ENCODE measurements at places on chromosomes 3 and 15. TPM values are rescaled to one million over a fixed set of nuclear protein-coding genes. Genes with fewer than 3 reads are reported as not detected.

- H3K4me1 ChIP-seq: peaks cover 11% of the 10 kb centered on the region
- DNase-seq: no peak
- H3K27me3 ChIP-seq: no peaks in the 10 kb centered on the region
- no peak overlapping the region for H3K27ac ChIP-seq
- H3K4me3 ChIP-seq: no peak overlapping the region
- no peaks in the 10 kb centered on the region for H3K36me3 ChIP-seq
Measured at GRCh38 chr3:155890671-155891190, 20.3 kb downstream of the GMPS start.

DNA sequence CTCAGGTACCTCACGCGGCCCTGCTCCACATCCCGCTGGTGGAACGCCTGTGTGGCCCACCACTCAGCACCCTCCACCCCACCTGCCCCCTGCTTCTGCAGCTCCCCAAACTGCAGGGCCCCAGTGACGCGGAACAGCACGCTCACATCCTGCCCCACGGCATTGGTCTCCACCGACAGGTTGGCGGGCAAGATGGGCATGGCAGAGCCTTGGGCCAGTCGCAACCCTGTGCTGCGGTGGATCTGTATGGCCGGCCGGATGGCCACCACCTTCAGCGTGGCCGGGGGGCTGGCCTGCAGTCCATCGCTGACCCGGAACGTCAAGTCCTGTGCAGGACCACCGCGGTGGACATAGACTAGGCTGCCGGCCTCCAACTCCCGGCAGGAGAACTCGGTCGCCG, 23.8 kb downstream of the CSPG4 start:
- H3K36me3 ChIP-seq: no peaks in the 10 kb centered on the region
- no peak overlapping the region for H3K27ac ChIP-seq
- no peak for DNase-seq
- H3K4me1 ChIP-seq: peaks cover 7% of the 10 kb centered on the region
- H3K27me3 ChIP-seq: no peaks in the 10 kb centered on the region
- H3K4me3 ChIP-seq: no peak overlapping the region

The NANOGP8 gene
- 1.0 TPM for total RNA-seq

- no peak overlapping the region for H3K4me3 ChIP-seq
- peaks cover 8% of the 10 kb centered on the region for H3K4me1 ChIP-seq
- H3K27me3 ChIP-seq: no peaks in the 10 kb centered on the region
- H3K27ac ChIP-seq: no peak overlapping the region
- no peaks in the 10 kb centered on the region for H3K36me3 ChIP-seq
Measured at GRCh38 chr3:27681249-27681748, 40.8 kb downstream of the EOMES start.

GRCh38 chr15:25169318-25169717, 214.5 kb downstream of the SNRPN start:
- H3K4me3 ChIP-seq: no peak overlapping the region
- no peaks in the 10 kb centered on the region for H3K36me3 ChIP-seq
- H3K4me1 ChIP-seq: no peaks in the 10 kb centered on the region

The ECE2 gene
- total RNA-seq: not detected

- no peak overlapping the region for H3K27ac ChIP-seq
- no peaks in the 10 kb centered on the region for H3K27me3 ChIP-seq
- H3K4me3 ChIP-seq: no peak overlapping the region
Measured at GRCh38 chr3:42763021-42763420, 10.0 kb downstream of the CCDC13 start.

DNA sequence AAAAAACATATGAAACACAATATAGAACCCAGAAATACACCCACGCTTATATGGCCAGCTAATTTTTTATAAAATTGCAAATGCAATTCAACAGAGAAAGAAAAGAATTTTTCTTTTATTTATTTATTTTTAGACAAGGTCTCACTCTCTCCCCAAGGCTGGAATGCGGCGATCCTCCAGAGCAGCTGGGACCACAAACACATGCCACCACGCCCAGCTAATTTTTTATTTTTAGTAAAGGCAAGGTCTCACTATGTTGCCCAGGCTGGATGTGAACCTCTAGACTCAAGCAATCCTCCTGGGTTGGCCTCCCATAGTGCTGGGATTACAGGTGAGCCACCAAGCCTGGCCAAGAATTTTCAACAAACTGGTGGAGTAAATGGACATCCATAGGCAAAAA, 117.9 kb downstream of the SCAPER start:
- no peak for DNase-seq
- no peaks in the 10 kb centered on the region for H3K4me1 ChIP-seq
- H3K4me3 ChIP-seq: no peak overlapping the region
- H3K36me3 ChIP-seq: no peaks in the 10 kb centered on the region
- H3K27me3 ChIP-seq: no peaks in the 10 kb centered on the region
- no peak overlapping the region for H3K27ac ChIP-seq

DNA sequence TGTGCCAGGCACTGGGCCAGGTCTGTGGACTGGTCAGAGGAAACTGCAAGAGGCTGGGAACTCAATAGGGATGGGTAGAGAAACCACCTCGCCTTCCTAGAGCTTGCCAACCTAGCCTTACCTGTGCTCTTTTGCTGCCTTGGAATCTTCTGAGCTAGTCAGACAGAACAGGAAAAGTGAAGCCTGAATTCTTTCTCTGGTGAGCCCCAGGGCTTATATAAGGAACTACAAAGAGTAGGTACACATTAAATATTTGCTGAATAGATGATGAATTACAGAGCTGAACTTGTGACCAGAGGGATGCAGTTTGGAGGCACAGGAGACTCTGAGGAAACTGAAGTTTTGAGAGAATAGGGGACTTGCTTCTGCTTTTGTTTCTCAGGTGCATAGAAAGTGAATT, 15.6 kb upstream of the FBXW12 start:
- H3K27ac ChIP-seq: no peak overlapping the region
- no peaks in the 10 kb centered on the region for H3K27me3 ChIP-seq
- no peak overlapping the region for H3K4me3 ChIP-seq
- H3K4me1 ChIP-seq: no peaks in the 10 kb centered on the region

GRCh38 chr15:88208396-88208795, 48.1 kb downstream of the NTRK3 start:
- no peak for DNase-seq
- no peak overlapping the region for H3K27ac ChIP-seq
- H3K27me3 ChIP-seq: no peaks in the 10 kb centered on the region
- H3K36me3 ChIP-seq: no peaks in the 10 kb centered on the region

DNA sequence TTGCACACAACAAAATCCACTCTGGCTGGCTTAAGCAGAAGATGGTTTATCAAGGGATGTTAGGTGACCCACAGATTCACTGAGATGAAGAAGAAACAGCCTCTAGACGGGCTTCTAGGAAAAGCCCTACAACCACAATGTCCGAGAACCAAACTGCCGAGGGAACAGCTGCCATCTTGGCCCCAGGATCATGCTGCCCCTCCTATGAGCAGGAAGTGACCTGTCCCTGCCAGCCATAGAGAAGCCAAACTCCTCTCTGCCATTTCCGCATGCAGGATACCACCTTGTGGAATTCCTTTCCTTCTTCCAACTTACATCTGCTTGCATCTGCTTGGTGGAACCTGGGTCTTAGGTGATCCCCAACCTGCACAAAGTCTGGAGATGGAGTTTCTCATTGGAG, 11.4 kb upstream of the POMGNT2 start:
- no peak for DNase-seq
- H3K4me3 ChIP-seq: no peak overlapping the region
- no peaks in the 10 kb centered on the region for H3K36me3 ChIP-seq
- no peaks in the 10 kb centered on the region for H3K4me1 ChIP-seq
- H3K27ac ChIP-seq: no peak overlapping the region

The CIAO2A gene
- total RNA-seq: 17.8 TPM

- DNase-seq: peak; percentile 35
- H3K27me3 ChIP-seq: no peaks in the 10 kb centered on the region
- H3K27ac ChIP-seq: peak overlapping the region; percentile 20
- no peak overlapping the region for H3K4me3 ChIP-seq
Measured at GRCh38 chr3:187920913-187921312, 175.6 kb upstream of the BCL6 start.

The BNC1 gene
- 0.37 TPM for total RNA-seq

The RAD51 gene
- total RNA-seq: not detected

DNA sequence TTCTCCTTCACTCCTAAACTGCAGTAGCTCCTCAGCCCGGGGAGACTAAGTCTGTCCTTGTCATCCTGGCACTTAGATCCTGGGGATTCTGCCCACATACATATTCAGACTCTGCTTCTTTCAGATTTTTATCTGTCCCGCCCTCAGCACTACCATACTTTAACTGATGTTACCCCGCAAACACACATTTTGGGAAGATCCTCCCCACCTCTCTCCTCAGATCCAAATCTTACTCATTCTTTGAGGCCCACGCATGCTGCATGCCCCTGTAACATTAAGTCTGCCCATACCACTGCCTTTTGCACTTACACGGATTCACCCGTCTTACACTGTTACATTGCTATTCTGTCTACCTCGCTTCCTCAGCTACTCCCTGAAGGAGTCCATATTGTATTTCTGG, 36.1 kb downstream of the SENP8 start:
- no peak overlapping the region for H3K27ac ChIP-seq
- no peaks in the 10 kb centered on the region for H3K36me3 ChIP-seq
- H3K4me1 ChIP-seq: peaks cover 4% of the 10 kb centered on the region

DNA sequence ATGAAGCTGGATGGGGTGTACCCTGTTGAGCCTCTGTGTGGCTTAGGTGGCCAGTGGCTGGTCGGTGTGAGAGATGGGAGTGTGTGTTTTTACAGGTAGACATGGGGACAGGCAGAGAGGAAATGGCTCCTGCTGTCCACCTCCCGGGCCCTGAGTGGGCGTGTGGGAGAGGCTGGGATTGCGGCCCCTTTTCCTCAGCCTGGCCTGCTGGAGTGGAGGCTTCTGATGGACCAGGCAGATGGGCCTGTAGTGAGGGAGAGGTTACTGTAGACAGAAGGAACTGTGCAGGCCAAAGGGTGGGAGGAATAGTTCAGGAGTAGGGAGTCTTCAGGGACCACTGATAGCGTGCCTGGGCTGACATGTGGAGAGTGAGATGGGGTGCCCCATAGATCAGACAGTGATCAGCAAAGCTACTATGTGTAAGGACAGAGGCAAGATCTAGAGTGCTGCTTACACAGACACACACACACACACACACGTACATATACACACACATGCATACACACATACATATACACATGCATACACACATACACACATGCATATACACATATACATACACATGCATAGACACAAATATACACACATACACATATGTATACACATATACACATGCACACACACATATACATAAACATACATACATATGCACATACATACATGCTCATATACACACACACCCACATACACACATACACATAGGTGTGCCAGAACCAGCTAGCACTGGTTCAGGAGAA, 26.4 kb downstream of the ACAA1 start:
- H3K27me3 ChIP-seq: no peaks in the 10 kb centered on the region
- H3K36me3 ChIP-seq: no peaks in the 10 kb centered on the region
- DNase-seq: no peak
- H3K4me1 ChIP-seq: no peaks in the 10 kb centered on the region

DNA sequence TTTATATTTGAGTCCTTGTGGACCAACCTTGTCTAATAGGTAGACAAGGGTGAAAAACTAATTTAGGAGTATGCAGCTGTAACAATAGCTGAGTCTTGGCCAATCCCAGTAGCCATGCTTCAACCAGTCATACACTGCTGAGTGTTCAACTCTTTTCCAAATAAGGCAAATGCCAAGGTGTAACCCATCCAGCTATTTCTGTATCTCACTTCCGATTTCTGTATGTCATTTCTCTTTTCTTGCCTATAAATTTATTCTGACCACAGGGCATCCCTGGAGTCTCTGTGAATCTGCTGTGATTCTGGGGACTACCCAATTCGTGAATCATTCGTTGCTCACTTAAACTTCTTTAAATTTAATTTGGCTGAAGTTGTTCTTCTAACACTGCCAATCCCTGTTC, 93.2 kb downstream of the MAGI1 start:
- H3K4me3 ChIP-seq: no peak overlapping the region
- no peak for DNase-seq
- no peak overlapping the region for H3K27ac ChIP-seq
- peaks cover 10% of the 10 kb centered on the region for H3K4me1 ChIP-seq

- DNase-seq: no peak
- H3K4me1 ChIP-seq: peaks cover 1% of the 10 kb centered on the region
- no peak overlapping the region for H3K27ac ChIP-seq
- H3K36me3 ChIP-seq: no peaks in the 10 kb centered on the region
- no peaks in the 10 kb centered on the region for H3K27me3 ChIP-seq
Measured at GRCh38 chr3:59595830-59596229, 546.0 kb upstream of the CFAP20DC start.

The AADACL2 gene
- total RNA-seq: not detected

DNA sequence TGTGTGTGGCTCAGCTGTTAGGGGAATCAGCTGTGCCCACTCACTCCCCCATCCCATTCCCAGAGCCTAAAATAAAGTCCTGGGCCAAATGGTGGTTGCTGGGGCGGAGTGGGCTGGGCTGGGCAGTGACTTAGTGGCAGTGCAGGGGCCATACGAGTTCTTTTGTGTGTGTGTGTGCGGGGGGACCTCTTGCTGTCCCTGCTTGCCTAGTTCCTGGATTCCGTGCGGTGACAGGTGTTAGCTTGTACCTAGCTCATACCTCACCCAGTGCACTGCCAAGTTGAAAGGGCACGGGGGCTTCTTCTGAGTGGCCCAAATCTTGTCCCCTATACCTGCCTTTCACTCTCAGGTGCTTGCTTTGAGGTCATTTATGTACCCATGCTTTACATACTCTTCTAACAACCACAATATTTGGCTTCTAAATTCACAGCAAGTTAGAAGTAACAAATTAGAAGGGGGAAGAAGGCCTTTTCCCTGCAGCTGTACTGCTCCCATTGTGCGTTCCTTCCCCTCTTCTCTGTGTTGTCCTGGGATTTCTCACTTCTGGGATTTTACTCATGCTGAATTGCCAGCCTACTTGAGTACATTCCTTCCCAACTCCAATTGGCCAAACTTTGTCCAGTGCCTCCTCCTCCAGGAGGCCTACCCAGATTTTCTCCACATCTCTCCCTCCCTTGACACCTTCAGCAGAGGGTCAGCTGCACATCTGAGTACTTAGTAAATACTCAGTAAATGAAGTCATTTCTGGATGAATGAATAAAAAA, 66.3 kb upstream of the POLG start:
- H3K27me3 ChIP-seq: no peaks in the 10 kb centered on the region
- H3K4me3 ChIP-seq: no peak overlapping the region
- H3K36me3 ChIP-seq: no peaks in the 10 kb centered on the region
- no peak overlapping the region for H3K27ac ChIP-seq

- no peak overlapping the region for H3K4me3 ChIP-seq
- no peak for DNase-seq
- H3K27ac ChIP-seq: no peak overlapping the region
- H3K27me3 ChIP-seq: no peaks in the 10 kb centered on the region
- no peaks in the 10 kb centered on the region for H3K4me1 ChIP-seq
Measured at GRCh38 chr3:40313975-40314860, 4.7 kb downstream of the EIF1B start.

The CYB561D2 gene
- 10.1 TPM for total RNA-seq

Data from ovary (tissue), 10 donors.